ENCODE measurements at places on chromosomes 12 and 14.

DNA sequence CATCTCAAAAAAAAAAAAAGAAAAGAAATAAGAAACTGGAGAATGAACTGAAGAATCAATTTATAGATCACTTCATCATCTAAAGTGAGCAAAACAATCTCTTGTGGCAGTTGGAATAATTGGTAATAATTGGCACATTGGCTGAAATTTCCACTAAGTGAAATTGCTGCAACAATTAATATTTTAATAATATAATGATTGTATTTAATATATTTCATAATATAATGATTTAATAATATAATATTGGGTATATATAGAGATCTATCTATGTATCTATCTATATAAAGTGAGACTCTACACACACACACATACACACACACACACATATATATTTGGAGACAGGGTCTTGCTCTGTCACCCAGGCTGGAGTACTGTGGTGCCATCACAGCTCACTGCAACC, 81.2 kb upstream of the PRICKLE1 start:
- no peak for DNase-seq

GRCh38 chr12:104737791-104738301, 220.2 kb downstream of the SLC41A2 start:
- no peak for DNase-seq

- no peak for DNase-seq
Measured at GRCh38 chr12:4037747-4038312, 164.6 kb upstream of the PARP11 start.

GRCh38 chr14:102939820-102940561, 17.5 kb downstream of the AMN start:
- DNase-seq: no peak

All from NCI-H187 treated with DMSO at 0.1 percent for 48 hours (cell line).